ENCODE measurements at places on chromosomes 2 and 18.

DNA sequence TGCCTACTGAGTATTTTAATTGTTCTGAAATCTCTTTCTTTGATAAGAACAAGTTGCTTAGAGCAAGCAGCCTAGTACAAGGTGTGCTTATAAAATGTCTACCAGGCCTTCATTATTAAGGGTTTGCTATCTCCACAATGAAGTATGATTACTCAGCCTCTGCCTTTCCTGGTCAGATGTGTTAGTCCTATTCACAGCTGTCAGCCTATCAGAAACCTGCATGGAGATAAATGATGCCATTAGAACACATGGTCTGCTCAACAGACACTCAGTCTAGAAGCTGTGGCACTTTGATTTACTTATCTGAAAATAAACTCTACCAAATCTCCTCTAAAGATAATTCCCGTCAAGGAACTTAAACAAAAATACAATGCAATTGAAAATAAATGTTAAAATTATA is 448.7 kb downstream of the ERBB4 start:
- DNase-seq, result no peak

DNA sequence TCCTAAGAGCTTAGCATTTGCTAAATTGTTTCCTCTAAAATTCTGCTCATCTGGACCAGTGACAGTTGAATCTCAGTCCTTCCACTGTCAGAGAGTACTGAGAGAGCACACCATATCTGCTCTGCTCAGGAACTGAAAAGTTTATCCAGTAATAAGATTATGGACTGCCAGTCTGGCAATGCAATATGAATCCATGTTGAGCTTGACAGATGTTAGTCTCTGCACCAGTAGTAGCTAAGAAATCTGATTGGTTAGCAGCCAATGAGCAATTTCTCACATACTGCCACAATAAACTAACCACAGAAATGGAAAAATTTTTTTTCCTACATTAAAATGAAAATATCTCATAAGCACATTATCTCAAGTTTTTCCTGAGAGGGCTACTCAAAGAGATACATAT is 2.3 kb downstream of the PRKD3 start:
- no peak for DNase-seq

- DNase-seq, result no peak
These were observed 104.7 kb upstream of the NOSTRIN start for GRCh38 chr2:168697668-168698121.

DNA sequence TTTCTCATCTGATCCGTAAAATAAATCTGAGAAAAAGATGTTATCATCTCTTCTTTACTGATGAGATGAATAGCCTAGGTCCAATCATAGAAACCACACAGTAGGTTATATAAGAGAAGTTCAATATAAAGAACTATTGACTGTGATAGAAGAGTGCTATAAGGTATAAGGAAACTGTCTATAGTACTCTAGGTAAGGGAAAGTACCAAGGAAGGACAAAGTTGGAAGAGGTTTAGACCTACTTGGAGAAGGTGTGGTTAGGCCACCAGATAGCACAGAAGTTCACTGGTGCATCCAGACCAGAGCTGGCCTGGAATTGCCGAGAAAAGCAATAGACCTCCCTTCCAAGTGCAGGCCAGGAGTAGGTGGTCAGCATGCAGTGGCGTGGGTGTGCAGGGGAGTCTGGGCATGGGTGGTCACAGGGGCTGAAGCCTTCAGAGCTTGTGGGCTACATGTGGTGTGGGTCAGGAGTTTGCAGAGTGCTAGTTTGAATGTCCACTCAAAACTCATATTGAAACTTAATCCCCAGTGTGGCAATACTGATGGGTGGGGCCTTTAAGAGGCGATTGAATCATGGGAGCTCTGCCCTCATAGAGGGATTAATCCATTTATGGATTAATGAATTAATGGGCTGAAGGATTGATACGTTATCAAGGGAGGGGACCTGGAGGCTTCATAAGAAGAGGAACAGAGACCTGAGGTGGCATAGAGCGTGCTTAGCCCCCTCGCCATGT is 86.3 kb downstream of the ALPK2 start:
- no peak for DNase-seq

DNA sequence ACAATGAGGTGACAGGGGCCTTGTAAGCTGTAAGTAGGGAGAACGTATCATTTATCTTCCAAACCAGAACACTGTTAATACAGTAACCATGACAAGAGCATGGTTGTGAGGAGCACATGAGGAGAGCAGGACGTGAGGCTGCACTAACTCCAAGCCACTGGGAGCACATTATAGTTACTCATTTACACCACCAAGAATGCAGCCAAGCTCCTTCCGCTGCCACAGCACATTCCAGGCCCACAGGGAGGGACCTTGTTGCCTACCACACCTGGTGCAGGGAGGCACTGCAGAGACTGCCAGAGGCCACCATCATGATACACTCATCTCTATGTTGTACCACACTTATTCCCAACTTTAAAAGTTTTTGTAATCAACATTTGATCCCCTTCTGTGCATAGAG is 13.5 kb upstream of the SFXN5 start:
- no peak for DNase-seq

GRCh38 chr18:77651441-77651840 is 401.8 kb downstream of the GALR1 start:
- DNase-seq, result no peak

DNA sequence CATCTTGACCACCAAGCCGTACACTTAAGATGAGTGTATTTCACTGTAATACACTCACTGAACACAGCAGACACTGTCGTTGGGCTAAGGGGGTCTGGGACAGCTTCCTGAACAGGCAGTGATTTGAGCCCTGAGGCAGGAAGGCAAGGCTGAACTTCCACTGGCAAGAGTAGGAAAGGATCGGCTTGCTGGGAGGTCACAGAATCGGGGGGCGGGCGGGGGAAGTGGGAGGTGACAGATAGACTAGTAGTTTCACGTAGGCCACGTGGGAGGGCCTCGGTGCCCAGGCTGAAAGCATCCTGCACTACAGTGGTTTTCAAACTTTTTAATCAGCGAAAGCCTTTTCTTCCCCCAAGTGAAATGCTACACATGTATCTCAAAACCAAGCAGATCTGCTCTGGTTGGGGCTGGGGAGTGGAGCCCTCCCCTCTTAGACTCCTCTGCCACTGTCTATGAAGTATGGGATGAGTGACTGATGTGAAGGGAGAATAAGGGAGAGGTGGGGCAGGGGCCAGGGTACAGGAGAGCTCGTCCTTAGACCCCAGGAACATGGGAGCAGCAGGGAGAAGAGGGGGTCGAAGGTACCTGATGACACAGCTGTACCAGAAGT is 8.6 kb downstream of the PARD6G start:
- no peak for DNase-seq

DNA sequence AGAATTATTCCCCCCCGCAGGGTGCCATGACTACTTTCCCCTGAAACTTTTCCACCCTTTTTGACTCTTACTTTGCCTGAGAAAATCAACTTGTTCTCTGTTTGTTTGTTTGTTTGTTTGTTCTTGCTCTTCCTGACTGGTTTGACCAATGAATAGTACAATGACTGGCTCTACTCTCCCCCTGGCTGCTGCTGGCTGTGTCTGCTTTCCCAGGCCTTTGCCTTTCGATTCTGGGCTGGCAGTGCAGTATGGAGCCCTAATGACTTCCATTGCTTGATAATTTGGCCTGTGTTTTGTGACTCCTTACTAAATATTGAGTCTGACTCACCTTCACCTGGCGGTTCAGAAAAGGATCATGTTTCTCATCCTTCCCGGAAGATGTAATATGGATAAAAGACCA is 241.1 kb downstream of the TMEM182 start:
- DNase-seq, result no peak

DNA sequence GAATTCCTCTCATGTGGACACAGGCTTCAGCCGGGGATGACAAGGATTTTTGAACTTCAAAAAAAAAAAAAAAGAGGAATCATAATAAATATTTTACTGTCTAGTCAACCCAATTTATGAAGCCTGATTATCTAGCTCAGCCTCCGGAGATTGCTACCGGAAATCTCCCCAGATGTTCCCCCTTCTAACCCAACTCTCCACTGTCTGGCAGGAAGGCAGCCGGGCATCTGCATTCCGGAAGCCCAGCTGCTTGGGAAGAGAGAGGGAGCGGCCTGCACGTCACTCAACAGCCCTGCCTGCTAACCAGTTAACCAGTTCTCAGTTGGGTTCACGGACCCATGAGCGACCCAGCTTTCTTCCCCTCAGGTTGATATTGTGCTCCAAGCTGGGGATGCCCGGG is 87.2 kb upstream of the POU3F3 start:
- no peak for DNase-seq

- DNase-seq, result no peak
These were observed 1605.3 kb upstream of the ACVR2A start for GRCh38 chr2:146239392-146240135.

DNA sequence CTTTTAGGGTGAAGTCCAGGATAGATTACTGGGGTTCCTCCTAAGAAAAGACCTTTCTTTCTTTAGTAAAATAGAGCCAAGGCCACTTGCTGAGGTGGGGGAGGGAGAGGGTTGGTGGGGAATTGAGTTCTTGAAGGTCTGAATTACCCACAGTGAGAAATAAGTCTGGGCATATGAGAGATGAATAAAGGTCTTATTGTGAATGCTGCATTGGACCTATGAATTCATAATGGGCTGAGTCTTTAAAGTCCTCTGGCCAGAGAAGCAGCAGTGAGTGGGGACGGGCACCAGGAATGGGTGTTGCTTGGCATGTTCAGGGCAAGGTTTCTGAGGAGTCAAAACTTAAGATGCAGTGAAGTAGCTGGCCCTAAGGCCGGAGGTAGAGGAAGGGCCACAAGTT is 10.5 kb downstream of the MAPRE3 start:
- no peak for DNase-seq

GRCh38 chr2:37797081-37797480 is 125.6 kb upstream of the CDC42EP3 start:
- no peak for DNase-seq

- DNase-seq, result no peak
These were observed 65.1 kb downstream of the CERS6 start for GRCh38 chr2:168521053-168521741.
